GM18507 (cell line): ENCODE measurements at places on chromosomes 3 and 15.

DNA sequence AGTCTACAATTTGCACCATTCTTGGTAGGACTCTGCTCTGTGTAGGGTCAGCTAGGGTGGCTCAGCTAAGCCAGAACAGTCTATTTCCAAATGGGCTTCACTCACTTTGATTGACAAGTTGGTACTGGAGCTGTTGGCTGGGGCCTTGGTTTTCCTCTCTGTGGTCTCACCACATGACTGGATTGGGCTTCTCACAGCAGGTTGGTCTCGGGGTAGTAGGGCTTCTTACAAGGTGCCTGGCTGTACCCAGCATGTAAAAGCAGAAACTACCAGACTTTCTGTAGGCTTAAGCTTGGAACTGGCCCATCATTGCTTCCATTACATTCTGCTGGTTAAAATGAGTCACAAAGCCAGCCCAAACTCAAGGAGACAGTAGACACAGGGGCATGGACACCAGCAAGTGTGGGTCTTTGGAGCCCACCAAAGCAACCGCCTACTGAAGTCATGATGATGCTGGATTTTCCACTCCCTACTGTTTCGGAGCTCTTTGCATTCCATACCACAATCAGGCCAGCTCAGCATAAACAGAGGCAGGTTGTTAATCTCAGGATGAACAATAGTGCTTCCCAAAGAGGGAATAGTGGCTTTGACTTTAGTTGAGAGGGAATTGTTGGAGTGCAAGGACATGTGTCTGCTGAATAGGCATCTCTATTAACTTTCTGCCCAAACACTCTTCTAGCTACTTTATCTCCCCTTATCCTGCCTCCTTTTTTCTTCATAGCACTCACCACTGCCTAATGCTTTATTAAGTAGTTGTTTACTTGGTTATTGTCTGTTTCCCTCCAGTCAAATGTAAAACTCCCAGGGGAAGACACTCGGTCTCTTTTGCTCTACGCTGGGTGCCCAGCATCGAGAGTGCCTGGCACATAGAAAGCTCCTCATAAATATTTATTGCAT lies 78.0 kb upstream of the RARB start:
- DNase-seq = no peak

- no peak for DNase-seq
Observed at GRCh38 chr15:27906802-27907201, 192.3 kb downstream of the OCA2 start.

DNA sequence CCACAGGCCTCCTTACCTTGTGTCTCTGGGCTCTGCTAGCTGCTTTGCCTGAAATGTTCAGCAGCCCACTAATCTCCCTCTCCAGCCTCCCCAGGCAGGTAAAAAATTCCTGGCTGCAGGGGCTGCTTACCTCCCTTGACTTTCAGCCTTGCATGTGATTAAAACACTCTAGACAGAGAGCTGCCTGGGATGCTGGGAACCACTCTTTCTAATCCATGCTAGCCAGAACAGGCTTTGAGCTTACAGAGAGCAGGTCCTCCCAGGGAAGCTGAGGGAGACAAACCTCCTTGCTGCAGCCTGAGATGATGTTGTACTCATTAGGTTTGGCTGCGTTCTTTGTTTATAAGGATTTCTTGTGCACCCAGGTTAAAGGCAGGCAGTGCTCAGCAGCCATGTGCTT lies 33.7 kb upstream of the LIPC start:
- no peak for DNase-seq

- DNase-seq = no peak
Observed at GRCh38 chr3:97815149-97815917, 6.5 kb upstream of the CRYBG3 start.

DNA sequence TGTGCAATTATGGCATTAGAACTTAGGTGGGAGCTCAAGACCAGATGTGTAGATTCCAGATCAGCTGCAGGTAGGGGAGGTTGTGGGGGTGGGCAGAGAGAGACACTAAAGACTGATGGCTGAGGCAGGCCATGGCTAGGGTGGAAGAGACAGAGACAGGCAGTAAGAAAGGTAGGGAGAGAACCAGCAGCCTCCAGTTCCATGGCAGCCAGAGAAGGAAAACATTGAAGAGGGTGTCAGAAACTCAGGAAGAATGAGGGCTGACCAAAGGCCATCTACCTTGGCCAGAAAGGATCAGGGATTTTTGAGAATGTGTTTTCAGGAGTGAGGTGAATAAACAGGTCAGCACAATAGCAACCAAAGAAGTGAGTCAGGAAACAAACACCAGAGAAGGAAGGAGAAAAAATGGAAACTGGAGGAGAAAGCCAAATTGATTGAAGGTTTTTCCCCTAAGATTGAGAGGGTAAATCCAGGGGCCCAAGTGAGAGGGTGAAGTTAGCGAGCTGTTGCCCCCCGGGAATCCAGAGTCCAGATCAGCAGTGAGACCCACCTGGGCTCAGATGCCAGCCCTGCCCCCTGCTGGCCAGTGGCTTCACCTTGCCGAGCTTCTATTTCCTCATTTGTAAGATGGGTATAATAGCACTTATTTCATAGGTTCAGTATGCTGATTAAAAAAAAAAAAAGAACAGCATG lies 41.0 kb downstream of the ABHD2 start:
- peak; percentile 22 for DNase-seq

DNA sequence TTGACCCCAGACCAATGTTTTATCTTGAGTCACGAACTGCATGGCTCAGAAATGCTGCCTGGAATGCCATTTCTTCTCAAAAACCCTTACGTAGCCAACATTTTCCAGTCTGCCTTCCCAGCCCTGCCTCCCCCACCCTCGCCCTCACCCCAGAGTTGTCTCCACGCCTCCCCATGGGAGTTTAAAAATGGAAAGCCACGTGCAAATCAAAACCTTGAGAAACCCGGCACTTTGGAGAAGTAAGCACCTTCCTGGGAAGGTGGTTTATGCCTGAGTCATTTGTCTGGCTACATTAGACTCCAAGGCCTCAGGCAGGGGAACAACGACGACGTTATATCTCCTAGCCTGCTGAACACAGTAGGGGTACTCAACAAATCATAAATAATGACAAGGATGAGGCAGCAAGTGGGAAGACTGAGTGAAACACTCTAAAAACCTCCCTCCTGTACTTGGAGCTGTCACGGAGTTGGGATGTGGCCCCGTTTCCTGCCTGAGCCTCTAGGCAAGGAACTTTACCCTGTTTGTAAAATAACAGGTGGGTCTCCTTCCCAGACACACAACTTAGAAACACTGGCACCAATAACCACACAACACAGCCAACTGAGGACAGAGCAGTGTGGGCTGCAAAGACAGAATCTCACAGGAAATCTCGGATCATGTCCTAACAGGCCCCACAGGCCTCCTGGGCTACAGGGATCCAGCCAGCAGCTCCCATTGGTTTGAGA lies 179.1 kb downstream of the NTRK3 start:
- DNase-seq = no peak

- DNase-seq = no peak
Observed at GRCh38 chr3:58333206-58334012, 717 bp downstream of the PXK start.

GRCh38 chr15:65008983-65009382 lies 19.3 kb upstream of the SPG21 start:
- DNase-seq = no peak

DNA sequence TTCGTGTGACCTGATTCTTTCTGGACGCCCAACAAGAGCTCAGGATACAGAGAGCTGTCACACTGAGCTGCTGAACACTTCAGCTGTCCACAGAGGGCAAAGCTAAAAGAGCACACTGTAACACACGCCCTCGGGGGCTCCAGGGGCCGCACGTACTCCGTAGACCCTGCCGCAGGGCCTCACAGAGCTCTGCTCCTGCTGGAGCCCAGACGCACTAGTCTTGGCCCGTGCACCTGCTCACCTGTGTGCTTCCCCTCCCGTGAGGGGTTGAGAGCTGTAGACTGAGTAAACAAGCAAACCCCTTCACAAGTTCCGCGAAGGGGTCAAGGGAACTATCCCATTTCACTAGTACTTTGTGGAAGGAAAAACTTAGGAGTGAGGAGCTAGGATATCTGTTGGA lies 30.7 kb upstream of the TUSC7 start:
- DNase-seq = no peak

- no peak for DNase-seq
Observed at GRCh38 chr3:149968216-149968615, 2.5 kb downstream of the PFN2 start.

- DNase-seq = no peak
Observed at GRCh38 chr15:93563218-93563617, 474.2 kb upstream of the RGMA start.

DNA sequence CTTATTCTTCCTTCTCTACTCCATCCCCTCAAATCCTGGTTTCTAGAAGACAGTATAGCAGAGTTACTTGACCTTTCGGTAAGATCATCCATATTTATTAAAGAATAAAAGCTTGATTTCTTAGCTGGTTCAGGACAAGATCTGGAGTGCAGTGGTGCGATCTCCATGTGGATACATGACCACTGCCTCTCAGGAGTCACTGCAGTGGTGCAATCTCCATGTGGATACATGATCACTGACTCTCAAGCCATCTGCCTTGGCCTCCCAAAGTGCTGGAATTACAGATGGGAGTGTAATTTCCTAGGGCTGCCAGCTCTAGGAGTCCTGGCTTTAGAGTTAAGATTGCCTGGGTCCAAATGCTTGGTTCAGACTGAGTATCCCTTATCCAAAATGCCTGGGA lies 16.5 kb downstream of the LARP6 start:
- no peak for DNase-seq

DNA sequence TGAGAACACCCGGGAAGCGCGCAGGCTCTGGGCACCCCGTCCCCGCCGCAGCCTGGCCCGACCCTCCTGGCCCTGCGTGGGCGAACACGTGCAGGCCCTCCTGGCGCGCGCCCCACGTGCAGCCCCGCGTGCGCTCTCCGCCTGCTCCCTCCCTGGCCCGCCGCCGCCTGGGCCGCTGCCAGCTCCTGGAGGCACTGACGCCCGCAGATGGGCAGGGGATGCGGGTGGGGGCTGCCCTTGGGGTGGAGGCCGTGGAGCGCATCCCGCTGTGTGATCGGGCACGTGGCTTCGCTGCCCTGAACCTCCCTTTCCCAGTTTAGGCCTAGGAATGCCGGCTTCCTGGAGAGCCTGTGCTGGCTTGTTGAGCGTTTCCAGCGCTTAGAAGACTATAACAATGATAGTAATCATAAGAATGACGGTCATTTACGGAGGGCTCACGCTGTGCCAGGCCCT lies 104.6 kb upstream of the SLC6A6 start:
- DNase-seq = no peak

- DNase-seq = no peak
Observed at GRCh38 chr3:139303216-139303615, 40.6 kb upstream of the MRPS22 start.

DNA sequence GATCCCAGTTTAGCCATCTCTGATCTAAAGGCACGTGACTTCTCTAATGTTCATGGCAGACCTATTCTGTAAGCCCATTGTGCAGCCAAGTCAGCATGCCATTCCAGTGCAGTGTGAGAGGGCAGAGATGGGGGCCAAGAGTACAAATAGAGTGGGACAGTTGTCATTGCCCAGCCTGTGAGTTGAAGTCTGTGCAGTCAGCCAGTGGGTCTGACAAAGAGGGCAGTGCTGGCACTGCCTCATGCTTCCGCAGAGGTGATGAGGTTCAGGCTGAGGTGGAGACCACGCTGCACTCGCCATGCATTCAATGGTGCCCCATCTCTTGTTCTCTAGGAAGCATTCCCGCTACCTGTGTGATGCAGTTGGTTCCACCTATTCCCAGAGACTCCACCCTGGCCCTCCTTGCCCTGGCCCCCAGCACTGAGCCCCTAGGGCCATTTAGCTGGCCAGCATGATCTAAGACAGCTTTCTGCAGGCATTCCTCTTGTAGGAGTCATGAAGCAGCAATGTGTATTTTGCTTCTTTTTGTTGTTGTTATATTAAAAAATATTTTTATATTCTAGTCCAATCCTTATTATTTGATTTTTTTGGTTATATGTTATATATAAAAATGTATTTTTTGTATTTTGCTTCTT lies 3.7 kb downstream of the MRAS start:
- no peak for DNase-seq

- DNase-seq = no peak
Observed at GRCh38 chr3:76063811-76064210, 278.5 kb upstream of the ZNF717 start.

DNA sequence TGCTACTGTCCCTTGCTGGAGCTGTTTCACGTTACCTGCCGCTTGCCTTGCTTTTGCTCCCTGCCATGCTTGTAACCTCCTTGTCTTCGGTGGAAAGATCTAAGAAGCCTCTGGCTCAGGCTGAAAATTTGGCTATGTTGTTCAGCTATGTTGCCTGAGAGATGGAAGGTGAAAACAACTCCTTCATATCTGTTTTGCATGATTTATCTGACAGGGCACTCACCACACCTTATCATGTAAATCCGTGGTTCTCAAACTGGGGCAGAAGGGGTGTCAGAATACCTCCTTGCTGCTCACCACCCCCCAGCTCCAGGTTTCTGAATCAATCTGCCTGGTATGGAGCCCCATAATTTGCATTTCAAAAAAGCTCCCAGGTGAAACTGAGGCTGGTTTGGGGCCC lies 6.5 kb upstream of the CORO2B start:
- DNase-seq = no peak

DNA sequence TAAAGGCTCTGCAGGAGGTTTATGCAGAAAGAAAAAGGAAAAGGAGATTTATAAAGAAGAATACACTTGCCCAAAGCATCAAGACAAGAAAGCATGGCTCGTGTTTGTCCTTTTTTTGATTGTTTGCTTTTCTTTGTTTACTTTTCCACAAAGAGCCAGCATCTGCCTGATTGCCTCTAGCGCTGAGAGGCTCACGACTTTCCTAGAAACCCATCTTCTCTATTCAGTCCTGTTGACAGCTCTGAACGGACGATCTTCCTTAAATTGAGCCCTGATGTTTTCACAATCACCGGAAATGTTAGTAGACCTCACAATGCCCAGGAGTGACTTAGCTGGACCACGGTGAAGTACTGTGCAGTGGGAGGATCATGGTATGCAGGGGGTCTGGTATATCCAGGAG lies 12.4 kb downstream of the GP5 start:
- no peak for DNase-seq

GRCh38 chr15:46420990-46421389 lies 786.2 kb downstream of the SQOR start:
- DNase-seq = no peak

DNA sequence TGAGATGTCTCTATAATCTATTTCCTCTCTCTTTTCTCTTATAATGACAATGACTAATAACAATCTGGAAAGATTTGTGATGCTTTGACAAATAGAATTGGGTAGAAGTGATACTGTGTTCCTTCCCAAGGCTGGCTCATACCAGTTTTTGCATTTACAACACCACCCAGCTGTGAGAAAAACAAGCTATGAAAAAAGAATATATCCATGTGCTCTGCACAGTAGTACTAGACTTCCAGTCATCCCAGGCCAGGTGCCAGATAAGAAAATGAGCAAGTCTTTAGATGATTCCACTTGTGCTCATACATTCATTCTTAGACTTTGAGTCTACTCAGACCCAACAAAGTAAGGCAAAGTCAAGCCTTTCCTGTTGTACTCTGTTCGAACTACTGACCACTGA lies 350.2 kb upstream of the POU1F1 start:
- DNase-seq = no peak

GRCh38 chr3:141738891-141739363 lies 829 bp downstream of the RNF7 start:
- no peak for DNase-seq

- no peak for DNase-seq
Observed at GRCh38 chr3:148931574-148931973, 59.8 kb upstream of the GYG1 start.

GRCh38 chr3:99536555-99537314 lies 101.7 kb upstream of the COL8A1 start:
- DNase-seq = no peak
